Stimulated activated CD4-positive, alpha-beta T cell treated with anti-CD3 and anti-CD28 coated beads, Interleukin-1b, Interleukin-23, amount 100 ng/mL, for 1 hour (primary cell): ENCODE measurements at places on chromosomes 6 and 20.

GRCh38 chr6:67633058-67633457 lies 1002.0 kb upstream of the ADGRB3 start:
- DNase-seq = no peak

DNA sequence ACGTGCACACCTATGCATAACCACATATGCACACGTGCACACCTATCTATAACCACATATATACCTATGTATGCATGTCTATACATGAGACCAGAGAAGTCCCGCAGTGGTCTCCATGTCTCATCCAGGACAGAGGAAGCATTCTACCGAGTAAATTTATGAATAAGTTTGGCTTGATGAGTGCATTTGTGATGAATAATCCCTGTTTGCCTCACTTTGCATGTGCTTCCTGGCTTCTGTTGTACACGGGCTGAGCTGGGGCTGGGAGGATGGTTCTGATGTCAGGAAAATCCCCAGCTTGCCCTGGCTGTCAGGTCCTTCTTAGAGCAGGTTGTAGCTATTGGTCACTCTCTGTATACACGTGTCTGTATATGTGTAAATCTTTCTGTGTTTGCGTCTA lies 157.6 kb upstream of the RPS6KA2 start:
- DNase-seq = no peak

DNA sequence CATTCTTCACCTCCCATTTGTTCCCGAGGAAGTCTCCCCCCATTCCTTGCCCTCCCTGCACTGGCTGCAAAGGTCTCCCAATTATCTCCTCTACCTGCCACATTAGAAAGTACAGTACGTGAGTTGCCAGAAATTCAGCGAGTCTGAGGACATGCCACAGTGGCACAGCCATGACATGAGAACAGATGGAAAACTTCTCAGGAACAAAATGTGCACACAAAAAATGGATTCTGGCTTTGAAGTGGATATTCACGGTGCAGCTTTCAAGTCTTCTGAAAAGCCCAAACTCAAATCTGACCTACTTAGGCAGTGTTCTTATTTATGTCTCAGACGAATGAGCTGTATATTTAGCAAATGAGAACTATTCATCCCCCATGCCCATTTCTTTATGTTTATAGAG lies 269.1 kb upstream of the ARID1B start:
- no peak for DNase-seq

DNA sequence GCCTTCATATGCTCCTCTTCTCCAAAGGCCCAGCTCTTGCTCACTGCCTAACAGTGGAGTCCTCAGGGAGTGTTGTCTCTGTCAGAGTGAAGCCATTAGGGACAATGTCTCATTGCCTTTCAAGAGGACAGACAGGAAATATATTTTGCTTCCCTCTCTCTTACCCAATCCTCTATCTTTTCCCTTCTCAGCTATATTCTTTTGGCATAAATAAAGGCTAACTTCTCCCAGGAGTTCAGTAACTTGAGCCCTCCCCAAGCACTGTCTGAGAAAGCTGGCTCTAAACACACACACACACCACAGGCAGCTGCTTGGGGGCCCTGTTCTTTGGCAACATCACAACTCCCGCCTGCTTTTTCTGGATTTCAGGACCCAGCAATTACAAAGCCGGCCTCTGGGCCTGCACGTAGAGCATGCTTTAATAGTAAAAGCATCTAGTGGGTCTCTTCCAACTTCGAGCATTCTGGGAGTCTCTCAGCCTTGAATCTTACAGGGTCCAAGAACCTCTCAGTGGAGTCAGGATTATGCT lies 34.7 kb upstream of the LAMA4 start:
- no peak for DNase-seq
